ENCODE measurements at places on chromosomes 1 and 21.

DNA sequence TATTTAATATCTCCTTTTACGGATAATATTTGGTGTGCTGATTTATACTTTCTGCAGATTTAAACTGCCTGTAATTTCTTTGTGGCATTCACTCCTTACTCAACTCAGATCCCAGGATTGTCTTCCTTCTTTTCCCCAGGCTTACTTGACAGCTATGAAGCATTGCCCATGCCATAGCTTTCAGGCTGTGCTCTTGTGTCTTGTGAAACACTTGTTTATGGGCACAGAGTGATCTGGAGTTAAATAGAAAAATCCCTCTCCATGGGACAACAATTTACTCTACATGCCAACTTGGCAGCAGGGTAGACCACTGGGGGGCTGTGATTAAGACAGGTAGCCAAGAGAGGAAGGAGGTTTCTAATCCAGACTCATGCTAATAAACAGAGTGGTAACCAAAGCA lies 57.4 kb downstream of the PPP1R12B start:
- DNase-seq, result no peak

DNA sequence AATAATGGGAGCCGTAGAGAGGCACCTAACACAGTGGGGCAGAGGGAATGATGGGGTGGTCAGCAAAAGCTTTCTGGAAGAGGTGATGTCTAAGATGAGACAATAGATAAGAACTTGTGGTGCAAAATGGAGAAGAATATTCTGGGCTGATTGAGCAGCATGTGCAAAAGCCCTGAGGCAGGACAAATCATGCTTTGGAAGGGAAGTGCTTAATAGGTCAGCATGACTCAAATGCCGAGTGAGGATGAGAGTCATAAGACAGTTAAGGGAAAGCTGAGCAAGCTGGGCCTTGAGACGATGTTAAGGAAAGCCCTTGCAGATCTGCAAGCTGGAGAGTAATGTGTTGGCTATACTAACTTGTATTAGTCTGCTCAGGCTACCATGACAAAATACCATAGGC lies 37.3 kb upstream of the ASB17 start:
- DNase-seq, result no peak

DNA sequence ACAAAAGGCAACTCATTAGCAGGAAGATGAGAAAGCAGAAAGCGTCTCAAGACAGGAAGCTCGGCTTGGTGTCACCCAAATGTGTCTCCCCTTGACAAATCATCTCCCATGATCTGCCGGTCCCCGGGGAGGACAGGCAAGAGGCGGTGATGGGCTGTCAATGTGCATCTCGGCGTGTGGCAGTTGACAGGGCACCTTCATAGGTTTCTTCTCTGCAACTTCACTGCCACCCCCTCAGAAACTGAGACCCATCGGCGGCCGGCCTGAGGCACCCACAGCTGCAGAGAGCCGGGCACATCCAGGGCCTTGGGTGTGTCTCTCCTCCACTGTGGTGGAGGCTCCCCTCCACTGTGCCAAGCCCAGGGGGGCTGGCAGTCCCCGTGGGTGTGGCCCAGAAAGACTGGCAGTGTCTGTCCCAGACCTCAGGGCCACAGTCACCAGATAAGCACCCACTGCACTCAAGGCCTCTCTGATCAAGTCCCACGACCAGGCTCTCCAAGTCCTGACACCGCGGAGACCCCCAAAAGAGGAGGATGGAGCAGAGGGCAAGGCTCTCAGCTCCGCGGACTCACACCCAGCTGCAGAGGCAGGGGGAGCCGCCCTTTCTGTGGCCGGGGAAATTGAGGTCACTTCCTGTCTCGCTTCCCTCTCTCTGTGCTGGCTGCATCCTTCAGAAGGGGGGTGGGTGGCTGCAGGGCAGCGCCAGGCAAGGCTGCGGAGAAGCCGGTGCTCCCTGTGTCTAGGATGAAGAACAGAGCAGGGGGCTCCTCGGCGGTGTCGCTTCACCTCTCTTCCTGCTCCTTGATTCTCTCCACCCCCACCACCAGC lies 39.6 kb upstream of the LBR start:
- DNase-seq, result peak; percentile 91

GRCh38 chr1:9228609-9229008 lies 6.0 kb upstream of the H6PD start:
- DNase-seq, result no peak

- DNase-seq, result no peak
Observed at GRCh38 chr1:180244840-180245239, 14.8 kb downstream of the LHX4 start.

DNA sequence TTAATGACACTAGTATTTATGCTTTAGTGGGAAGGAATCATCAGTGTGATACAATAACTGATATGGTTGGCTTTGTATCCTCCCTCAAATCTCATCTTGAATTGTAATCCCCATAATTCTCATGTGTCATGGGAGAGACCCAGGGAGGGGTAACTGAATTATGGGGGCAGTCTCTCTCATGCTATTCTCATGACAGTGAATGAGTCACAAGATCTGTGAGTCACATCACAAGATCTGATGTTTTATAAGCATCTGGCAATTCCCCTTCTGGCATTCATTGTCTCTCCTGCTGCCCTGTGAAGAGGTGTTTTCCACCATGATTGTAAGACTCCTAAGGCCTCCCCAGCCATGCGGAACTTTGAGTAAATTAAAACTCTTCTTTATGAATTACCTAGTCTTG lies 1760.3 kb downstream of the NCAM2 start:
- DNase-seq, result no peak

DNA sequence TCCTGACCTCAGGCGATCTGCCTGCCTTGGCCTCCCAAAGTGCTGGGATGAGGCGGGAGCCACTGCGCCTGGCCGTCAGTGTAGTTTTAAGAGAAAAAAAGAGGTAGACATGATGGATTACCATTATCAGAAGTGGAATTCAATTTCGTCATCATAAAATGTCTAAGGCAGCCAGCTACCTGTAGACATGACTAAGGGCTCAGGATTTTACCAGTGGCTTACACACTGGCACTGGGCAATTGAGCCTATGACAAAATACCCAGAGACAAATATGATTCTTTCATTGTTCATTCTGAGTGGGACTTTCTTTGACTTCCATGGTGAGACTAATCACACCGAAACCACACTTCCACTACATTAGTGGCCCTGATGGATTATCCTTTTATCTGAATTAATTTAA lies 181.5 kb downstream of the GABPA start:
- DNase-seq, result no peak

DNA sequence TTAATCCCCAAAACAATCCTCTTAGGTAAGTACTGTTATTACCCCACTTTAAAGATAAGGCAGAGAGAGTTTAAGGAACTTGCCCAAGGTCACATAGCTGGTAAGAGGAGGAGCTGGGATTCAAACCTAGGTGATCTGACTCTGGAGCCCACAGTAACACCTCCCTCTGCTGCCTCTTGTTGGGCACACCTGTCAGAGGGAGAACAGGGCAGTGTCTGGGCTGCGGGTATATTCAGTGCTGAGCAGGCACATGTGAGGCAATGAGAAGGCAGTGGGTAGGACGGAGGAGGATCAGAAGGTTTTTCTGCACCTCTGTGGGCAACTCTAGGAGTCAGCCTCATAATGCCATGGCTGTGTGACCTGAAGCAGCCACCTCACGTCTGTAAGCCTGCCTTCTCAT lies 1.8 kb downstream of the HPCA start:
- no peak for DNase-seq

DNA sequence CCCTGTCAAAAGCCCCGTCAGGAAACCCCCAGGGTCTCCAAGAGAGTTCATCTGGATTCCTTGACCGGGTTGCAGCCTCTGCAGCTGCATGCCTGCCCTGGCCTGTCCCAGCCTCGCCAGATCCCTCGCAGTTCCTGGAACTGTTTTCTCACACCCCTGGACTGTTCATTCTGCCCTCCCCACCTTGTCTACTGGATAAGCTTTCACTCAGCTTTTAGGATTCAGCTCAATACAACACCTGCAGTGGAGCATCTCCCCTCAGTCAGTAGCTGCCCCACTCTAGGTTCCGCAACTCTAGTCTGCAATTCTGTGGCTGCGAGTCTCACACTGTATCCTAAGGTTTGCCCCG lies 67.2 kb downstream of the FAM163A start:
- no peak for DNase-seq

- no peak for DNase-seq
Observed at GRCh38 chr1:55726994-55727393, 511.8 kb upstream of the USP24 start.

- no peak for DNase-seq
Observed at GRCh38 chr21:36149788-36150711, 6.6 kb upstream of the DOP1B start.

- DNase-seq, result no peak
Observed at GRCh38 chr1:204475656-204476432, 18.8 kb downstream of the PIK3C2B start.

- no peak for DNase-seq
Observed at GRCh38 chr21:15667819-15668218, 62.0 kb upstream of the USP25 start.

DNA sequence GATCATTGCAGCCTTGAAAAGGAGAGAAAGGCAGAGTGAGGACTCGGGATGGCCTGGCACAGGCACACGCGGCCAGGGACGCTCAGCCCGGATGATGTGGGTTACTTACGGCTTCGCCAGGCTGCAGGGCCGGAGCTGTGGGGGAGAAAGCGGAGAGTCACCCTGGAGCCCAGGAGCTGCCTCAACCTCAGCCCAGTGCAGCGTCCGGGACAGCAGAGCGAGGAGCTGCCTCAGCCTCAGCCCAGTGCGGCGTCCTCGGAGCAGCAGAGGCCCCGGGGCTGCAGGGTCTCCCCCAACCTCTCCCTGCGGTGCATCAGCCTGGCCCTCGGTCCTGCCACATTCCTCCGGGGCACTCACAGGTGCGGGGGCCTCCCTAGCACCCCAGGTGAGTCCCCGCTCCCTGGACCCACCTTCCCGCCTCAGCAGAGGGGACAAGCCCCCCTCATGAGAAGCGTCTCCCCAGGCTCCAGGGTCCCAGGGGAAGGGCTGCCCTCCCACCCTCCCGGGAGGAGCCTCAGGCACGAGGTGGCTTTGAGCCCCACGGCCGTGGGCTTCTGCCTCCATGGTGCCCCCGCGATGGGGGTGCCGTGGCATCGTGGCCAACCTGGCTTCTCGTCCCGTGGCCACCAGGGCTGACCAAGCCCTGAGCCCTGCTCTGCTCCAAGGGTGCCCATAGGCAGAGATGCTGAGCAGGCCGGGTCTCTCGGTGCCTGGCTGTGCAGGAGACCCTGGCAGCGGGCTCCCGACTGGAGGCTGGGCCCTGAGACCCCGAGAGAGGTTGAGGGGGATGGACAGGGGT lies 10.5 kb upstream of the RNF223 start:
- no peak for DNase-seq

DNA sequence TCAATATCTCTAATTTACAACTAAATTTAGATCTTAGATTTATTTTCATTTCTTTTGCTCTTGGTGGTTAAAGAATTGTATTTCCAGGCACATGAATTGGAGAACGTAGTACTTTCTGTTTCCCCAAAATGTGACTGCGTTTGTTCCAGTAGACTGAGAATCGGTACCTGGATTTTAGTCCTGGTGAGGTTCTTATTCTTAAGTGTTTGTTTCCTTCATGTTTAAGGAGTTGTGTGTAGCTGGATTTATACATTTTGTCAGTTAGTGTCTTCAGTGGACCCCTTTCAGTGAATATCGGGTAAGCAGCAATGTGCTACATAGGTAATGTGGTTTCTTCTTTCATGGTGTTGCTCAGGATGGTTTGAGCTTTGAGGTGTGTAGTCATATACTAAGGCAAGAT lies 6.8 kb downstream of the MIER1 start:
- DNase-seq, result peak; percentile 39

DNA sequence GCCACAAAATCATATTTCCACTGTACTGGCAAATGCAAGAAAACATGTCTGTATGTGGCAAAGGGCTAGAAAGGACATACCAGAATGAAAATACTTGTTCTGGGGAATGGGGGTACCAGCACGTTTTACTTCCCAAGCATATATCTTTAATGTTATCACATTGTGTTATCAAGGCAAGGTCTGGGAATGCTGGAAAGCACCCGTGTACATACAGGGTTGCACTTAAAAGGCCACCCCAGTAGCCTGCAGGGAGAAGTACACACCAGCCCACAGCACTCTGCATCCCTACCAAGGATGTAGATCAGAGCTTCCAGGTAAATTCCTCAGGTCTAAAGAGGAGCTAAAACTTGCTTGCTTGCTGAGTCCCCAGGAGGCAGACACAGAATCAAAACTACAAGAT lies 381.8 kb downstream of the RRAGC start:
- DNase-seq, result no peak

- no peak for DNase-seq
Observed at GRCh38 chr1:227268943-227269342, 49.3 kb downstream of the CDC42BPA start.

DNA sequence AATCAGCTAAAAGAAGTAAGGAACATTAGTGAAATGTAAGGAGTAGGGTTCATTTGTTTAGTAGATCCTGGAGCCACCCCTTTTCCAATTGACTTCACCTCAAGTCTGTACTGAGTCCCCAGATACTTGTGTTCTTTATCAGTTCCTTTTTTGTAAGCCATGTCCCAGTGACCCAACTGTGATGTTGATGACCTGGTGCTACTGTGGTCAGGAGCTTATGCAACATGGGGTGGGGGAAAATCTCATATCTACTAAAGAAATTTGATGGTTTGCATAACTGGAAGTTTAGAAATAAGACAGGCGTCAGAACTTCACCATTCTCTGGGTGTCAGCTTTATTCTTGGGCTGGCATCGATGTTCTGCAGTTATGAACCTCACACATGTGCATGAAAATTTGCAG lies 120.5 kb downstream of the LRRC7 start:
- DNase-seq, result no peak

DNA sequence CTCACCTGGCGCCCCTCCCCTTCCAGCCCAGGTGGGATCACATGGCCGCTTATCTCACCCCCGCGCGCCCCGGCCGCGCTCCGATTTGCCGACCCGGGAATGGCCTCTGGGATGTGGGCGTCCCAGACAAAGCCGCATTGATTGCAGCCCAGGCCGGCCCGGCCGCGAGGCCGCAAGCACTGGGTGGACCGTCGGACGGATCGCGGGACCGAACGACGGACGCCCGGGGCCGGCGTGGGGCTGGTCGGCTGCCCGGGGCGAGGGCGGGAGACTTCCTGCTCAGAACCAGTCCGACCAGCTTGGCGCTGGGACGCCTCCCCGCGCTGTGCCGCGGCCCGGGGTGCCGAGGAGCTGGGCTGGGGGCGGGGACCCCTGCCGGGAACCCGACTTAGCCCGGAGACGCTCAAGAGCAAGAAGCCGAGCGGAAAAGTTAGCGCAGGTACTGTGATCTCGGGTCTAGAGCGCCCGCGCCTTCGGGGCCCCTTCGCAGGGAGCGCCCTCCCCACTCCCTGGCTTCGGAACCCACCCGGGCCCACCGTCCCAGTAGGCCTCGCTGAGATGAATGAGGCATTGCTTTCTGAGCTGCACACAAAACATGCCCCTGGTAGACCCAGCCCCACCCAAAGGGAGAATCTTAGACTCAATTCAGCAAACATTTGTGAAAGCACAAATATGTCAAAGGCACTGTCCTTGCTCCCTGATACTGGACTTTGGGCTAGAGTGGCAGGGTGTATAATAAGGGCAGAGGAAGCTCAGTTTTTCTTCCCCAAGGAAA lies 415 bp upstream of the LAD1 start:
- DNase-seq, result no peak
